ENCODE measurements at places on chromosomes 13 and 19.
A peak's percentile ranks its signal among the peaks of the same experiment; 100 is the strongest.

DNA sequence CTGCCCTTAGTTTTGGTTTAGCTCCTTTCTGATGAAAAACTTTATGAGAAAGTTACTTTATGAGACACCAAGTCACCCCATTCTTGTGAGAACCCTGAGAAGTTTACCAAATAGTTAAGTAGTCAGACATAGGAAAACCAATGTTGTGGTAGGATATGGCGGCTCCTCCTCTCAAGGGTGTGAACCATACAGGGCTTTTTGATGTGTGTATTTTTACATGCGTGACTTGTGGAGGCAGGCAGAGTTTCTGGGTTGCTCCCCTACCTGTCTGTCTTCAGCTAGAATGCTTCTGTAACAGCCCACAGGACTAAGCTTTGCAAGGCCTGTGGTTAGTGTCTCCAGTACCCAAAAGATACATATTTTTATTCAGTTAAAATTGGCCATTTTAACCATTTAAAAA lies 18.3 kb downstream of the UBAC2 start:
- DNase-seq: no peak

- no peak for DNase-seq
Measured at GRCh38 chr13:66680031-66680430, 550.1 kb downstream of the PCDH9 start.

DNA sequence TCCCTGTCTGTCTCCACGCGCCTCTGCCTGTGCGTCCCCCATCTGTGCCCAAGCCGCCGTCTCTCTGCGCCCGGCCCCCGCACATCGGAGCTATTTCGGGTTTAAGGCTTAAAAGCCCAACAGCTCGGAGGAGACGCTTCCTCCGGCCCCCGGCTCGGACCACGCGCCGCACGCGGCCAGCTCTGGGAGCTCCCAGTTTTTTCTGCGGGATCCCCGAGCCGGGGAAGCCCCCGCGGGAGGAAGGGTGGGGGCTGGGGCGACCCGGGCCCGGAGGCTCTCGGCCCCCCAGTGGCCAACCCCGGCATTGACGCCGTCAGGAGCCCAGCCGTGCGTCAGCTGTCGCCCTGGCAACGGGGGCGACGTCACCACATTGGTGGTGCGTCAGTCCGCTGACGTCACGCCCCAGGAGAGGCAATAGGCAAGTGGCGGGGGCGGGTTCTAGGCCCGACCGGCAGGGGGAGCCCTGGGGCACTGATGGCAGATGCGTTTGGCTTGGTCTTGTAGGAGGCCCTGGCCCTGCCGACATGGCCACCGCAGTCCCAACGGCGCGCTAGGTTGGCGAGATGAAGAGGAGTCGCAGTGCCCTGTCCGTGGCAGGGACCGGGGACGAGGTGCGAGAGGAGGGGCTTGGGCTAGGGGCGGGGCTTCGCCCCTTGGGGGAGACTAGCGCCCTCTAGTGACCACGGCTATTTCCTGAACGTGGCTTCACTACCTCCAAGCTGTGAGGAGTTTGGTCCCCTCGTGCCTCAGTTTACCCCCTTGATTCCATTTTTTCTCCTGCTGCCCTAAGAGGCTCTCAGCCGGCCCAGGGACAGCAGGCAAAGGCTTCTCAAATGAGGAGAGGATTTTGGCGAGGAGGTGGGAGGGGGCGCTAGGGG lies 3.7 kb upstream of the PDE4A start:
- DNase-seq: peak; percentile 90

- no peak for DNase-seq
Measured at GRCh38 chr19:42277821-42278451, 8.9 kb downstream of the CIC start.

DNA sequence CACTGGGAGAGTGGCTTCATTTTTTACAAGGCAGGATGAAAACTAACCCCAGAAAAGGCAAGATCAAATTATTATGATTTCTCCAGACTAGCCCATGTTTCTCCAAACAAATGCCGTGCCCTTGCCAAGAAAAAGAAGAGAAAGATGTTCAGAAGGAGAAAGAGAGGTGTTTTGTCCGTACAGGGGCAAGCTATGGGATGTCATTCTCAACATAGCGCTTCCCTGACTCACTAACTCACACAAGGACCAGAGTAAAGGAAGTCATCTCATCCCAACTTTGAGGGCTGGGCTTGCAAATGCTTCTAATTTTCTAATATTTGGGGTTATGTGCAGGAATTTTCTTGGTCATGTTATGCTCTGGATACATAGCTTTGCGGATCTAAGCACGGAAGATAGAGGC lies 224.2 kb upstream of the MAB21L1 start:
- peak; percentile 72 for DNase-seq

GRCh38 chr13:97226788-97227627 lies 4.9 kb downstream of the MBNL2 start:
- no peak for DNase-seq

DNA sequence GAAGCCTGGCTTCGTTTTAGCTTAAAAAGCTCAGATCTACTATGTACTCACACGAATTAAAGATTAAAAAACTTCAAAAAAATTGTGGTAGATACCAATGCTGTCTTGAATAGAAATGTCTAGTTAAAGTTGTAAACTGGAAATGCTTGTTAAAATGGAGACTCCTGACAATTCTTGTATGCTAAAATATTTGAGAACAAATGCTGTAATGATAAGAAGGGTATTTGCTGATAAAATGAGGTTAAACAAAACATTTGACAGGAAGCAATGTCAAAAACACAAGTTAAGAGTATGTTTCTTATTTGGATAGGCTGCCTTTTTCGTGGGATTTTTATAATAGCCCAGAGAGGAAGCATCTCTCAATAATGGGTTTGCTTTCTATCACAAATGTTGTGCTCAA lies 48.0 kb upstream of the POSTN start:
- DNase-seq: no peak
